Omental fat pad (tissue), 4 donors: ENCODE measurements at places on chromosomes 13 and 19.

- DNase-seq: no peak
Observed at GRCh38 chr13:20231839-20232555, at the start of gene GJB6. GJB6 (minus strand) TSS chr13:20232319; CDS start chr13:20223480, 8,839 bp downstream.

- no peak for DNase-seq
Observed at GRCh38 chr13:22285867-22286266, 615.0 kb downstream of the FGF9 start.

GRCh38 chr13:111955412-111956065, 111.4 kb upstream of the SOX1 start:
- DNase-seq: no peak

- no peak for DNase-seq
Observed at GRCh38 chr13:113361406-113361805, 2.5 kb downstream of the GRTP1 start.

DNA sequence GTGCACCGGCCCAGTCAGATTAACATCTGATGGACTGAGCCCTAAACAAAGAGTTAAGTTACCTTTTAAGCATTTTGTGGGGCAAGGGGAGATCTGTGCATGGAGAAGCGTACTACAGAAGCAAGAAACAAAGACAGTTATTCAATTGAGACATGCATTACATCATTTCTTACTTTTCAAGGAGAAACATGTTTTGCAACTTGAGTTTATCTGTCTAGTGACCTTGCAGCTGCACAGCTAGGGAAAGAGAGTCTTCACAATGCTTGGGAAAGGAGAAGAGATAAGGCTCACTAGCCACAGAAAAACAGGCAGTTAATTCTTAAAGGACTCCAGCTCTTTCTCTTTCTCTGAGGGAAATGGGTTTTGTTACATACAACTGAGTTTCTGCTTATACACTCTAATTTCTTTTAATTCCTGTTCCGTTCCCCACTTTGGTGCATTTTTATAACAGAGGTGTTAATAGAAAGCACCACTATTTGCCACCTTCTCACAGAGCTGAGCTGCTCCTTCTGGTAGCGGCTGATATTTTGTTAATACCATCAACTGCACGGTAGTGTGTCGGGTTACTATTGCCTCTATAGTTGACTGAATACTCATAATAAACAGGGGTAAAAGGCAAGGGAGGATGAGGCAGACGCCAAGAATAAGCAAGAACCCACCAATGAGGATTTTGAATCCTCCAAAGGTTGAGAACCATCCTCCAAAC, 55.9 kb downstream of the ZNF431 start:
- DNase-seq: no peak

DNA sequence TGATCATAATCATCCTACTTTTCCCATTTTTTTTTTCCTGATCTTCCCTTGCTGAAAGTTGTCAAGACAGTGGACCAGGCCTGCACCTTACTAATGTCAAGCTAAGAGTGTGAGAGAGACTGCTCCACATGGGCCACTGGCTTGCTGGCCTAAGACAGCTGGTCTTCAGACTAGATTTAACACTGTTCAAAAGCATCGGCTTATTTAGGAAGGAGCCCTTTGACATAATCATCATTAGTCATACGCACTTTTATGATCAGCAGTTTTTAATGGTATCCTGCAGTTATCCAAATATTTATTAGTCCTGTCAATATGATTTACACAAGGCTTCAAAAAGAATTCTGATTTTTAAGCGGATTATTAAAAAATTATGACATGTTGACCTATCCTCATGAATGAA, 270.6 kb downstream of the DNAJC15 start:
- DNase-seq: no peak

GRCh38 chr19:1227304-1228054, 10.3 kb downstream of the CBARP start:
- no peak for DNase-seq

- DNase-seq: no peak
Observed at GRCh38 chr13:30529085-30529834, 63.5 kb upstream of the HMGB1 start.

GRCh38 chr13:92716749-92717148, 509.9 kb upstream of the GPC6 start:
- no peak for DNase-seq

DNA sequence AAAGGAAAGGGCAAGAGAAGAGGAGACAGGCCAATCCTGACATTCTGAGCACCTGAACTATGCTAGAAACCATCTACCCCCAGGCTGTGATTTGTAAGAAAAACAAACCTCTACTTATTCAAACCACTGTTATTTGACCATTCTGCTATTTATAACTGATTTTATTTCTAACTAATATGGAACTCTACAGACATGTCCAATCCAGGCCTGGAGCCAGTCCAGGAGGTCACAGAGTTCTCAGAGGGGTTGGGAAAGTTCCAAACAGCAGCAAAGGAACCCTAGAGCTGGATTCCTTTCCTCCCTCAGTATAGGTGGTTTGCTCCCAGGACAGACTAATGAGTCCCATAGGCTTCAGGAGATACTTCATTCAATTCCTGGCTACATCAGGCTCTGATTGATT, 24.2 kb downstream of the SIAH3 start:
- DNase-seq: no peak

GRCh38 chr13:20160306-20161274, at the start of gene GJA3:
GJA3 (minus strand) TSS chr13:20161052; CDS start chr13:20143288, 17,764 bp downstream.
- DNase-seq: no peak

GRCh38 chr13:35848336-35849255, 282.6 kb downstream of the DCLK1 start:
- DNase-seq: no peak

DNA sequence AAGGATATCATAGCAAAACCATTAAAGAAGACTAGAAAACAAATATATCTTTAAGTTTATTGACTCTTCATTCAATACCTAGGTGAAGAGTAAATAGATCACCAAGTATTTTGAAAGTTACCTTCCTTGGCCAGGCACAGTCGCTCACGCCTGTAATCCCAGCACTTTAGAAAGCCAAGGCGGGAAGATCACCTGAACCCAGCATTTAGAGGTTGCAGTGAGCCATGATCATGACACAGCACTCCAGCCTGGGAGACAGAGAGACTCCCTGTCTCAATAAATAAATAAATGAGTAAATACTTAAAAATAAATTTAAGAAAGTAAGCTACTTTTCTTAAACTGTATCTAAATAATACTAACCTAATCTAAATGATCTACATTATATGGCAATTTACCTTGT, 8.9 kb upstream of the WBP4 start:
- DNase-seq: no peak

GRCh38 chr13:92177966-92178365, 779.5 kb downstream of the GPC5 start:
- DNase-seq: no peak

GRCh38 chr13:34555988-34556387, 386.1 kb upstream of the NBEA start:
- DNase-seq: no peak

GRCh38 chr13:83794583-83794982, 87.7 kb downstream of the SLITRK1 start:
- DNase-seq: no peak

GRCh38 chr13:40269086-40269485, 397.4 kb downstream of the FOXO1 start:
- no peak for DNase-seq

DNA sequence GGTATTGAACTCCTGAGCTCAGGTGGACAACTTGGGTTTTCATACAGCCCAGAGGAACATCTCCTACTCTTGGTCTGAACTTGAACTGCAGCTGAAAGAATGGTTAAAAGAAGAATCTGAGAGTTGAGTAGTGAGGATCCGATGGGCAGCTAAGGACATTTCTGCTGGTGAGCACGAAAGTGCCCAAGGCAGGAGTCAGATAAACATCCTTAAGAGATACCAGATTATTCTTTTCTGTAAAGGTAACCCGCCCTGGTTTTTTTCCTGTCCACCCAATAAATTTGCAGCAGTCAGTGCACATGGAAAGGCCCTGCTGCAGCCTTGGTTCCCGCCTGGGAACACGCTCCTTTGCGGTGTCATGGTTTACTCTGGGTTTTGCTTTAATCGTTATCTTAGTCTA, 78.4 kb upstream of the ARHGEF7 start:
- no peak for DNase-seq

GRCh38 chr19:29404951-29405727, 120.7 kb upstream of the VSTM2B start:
- no peak for DNase-seq

- DNase-seq: no peak
Observed at GRCh38 chr19:5586300-5587070, 18.7 kb upstream of the TINCR start.

DNA sequence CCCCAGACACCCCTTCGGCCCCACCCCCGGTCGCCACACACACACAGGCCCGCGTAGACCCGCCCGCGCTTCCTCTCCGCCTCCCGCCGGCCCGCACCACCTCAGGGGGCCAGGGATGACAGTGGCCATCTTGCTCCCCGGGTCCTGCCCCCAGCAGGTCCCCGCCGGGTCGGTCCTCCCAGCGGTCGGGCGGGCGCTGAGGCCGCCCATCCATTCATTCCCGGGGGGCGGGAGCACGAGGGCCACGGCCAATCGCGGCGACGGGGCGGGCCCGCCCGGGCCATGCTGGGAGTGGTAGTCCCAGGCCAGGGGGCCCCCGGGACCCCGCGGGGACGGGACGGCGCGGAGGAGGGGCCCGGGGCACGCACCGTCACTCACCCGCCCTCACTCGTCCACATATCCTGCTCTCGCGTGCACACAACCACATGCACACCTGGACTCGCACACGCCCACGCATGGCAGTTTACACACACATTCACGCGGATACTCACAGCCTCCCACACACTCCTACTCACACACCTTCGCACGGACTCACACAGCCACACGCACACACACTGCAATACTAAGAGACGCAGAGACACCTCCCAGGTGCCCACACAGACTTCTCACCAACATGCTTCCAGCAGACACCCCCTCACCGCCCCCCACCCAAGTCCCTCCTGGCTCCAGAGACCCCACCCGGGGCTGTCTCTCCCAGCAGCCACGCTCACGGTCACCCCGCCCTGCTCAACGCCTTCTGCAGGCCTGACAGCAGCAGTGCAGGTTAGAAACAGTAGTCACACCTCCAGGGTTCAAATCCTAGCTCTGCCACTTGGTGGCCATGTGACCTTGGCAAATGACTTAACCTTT, at the start of gene DPF1:
Gene DPF1 (minus strand): TSS at position 209 of the 849 bp plus-strand sequence. CDS start 80 bp downstream, at position 129.
- no peak for DNase-seq

DNA sequence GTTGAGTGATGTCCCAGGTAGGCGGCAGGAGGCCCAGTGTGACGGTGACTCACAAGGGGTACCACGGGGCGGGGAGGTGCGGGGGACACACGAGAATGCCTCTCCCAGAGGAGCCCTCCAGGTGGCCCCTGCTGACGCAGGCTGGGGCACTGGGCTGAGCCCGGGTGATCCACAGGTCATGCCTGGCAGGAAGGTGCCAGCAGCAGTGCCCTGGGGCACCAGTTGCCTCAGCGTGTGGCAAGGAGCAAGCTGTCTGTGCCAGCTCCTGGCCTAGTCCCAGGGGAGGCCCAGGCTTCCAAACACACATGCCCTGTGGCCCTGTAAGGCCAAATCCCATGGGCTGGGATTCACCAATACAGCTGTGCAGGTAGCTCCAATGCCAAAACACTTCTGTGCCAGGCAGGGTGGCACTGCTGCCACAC, 28.0 kb downstream of the AKT2 start:
- no peak for DNase-seq

DNA sequence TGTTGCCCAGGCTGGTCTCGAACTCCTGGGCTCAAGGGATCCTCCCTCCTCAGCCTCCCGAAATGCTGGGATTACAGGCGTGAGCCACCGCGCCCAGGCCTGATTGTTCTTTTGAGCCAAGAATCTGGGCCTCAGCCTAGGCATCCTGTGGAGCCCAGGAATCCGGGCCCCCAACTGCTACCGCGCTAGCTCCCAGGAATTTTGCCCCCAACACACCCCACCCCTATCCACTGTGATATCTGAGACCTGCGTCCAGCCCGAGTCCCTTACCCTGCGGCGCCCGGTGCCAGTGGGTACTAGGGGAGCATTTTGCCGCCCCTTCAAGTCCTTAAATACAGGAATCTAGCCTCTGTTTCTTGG, 838 bp upstream of the MYADM start:
- DNase-seq: no peak

DNA sequence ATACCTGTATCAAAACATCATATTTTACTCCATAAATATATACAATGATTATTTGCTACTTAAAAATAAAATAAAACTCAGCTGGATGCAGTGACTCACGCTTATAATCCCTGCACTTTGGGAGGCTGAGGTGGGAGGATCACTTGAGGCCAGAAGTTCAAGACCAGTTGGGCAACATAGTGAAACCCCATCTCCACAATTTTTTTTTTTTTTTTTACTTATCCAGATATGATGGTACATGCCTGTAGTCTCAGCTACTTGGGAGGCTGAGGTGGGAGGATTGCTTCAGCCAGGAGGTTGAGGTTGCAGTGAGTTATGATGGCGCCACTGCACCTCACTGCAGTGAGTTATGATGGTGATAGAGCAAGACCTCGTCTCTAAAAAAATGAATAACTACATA, 22.4 kb downstream of the POU2F2 start:
- no peak for DNase-seq

- DNase-seq: no peak
Observed at GRCh38 chr13:20431080-20431479, 94.6 kb downstream of the CRYL1 start.
